ENCODE measurements at places on chromosomes 16 and 17.

GRCh38 chr17:9110501-9110900 lies 89.2 kb downstream of the NTN1 start:
- no peak for DNase-seq

- DNase-seq = no peak
Observed at GRCh38 chr17:41067281-41067680, 1.6 kb upstream of the KRTAP2-4 start.

DNA sequence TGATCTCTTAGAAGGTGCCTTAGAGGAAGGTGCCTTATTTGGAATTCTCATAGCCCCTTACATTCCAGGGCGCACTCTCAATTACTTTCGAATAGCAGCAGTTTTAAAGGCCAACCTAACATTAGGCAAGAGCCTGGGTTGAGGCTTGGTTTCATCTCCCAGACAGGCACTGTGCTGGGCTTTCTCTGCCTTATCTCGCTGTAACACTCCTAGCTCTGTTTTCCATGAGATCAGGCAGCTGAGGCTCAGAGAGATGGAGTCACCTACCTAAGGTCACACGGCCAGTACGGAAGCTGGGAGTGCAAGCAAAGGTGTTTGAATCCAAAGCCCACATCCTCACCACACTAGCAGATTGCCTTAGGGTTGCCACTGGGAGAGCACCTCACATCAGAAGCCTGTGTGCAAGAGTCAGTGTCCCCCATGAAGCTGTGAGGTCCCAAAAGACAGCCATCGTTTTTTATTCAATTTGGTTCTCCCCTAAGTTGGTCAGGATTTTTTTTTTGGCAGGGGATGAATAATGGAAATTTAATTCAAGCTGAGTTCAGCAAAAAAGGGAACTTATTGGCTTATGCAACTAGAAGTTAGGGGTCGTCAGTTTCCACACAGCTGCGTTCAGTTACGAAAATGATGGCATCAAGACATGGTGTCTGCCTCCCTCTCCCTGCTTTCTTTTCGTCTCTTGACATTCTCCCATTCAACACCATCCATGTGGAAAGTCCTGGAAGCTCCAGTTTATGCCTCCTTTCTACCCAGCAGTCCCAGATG lies 206.4 kb downstream of the KATNIP start:
- DNase-seq = no peak

- DNase-seq = no peak
Observed at GRCh38 chr16:67796099-67796718, 10.2 kb downstream of the RANBP10 start.

- DNase-seq = no peak
Observed at GRCh38 chr16:84500531-84500930, 3.9 kb downstream of the MEAK7 start.

GRCh38 chr17:40355123-40355803 lies 9.3 kb downstream of the GJD3 start:
- peak; percentile 90 for DNase-seq

DNA sequence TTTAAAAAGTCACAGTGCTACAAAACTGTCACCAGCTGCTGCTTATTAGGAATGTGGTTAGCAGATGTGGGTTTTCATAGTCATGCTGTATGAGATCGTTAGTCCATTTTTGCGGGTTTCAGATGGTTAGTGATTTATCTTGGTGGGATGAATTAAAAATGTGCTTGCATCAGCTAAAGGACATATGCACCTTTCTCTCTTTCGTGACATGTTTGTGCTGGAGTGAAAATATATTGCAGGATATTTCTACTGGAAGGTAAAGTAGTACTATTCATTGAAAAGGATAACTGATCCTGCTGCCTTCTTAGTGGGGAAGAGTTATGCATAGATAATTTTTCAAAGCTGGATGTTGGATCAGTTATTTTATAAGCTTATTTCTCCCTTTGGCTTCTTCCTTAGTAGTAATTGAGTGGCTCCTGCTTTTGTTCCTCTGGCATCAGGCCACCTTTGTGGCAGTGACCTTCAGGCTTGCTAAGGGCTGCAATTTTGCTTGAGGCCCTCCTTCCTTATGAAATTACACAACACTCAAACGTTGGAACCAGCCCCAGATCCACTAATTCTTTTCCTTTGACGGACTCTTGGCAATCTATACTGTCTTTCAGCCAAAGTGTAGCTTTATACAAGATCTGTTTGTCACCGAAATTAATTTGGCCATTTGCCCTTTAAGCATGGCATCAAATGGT lies 7.5 kb upstream of the SNTB2 start:
- DNase-seq = no peak

GRCh38 chr17:7468290-7468689 lies 11.1 kb downstream of the ZBTB4 start:
- no peak for DNase-seq

GRCh38 chr17:80220736-80221215 lies 549 bp downstream of the SLC26A11 start:
- no peak for DNase-seq

- DNase-seq = no peak
Observed at GRCh38 chr17:44988044-44988942, 20.2 kb upstream of the C1QL1 start.

GRCh38 chr17:343211-343610 lies 9.4 kb downstream of the RPH3AL start:
- DNase-seq = no peak

DNA sequence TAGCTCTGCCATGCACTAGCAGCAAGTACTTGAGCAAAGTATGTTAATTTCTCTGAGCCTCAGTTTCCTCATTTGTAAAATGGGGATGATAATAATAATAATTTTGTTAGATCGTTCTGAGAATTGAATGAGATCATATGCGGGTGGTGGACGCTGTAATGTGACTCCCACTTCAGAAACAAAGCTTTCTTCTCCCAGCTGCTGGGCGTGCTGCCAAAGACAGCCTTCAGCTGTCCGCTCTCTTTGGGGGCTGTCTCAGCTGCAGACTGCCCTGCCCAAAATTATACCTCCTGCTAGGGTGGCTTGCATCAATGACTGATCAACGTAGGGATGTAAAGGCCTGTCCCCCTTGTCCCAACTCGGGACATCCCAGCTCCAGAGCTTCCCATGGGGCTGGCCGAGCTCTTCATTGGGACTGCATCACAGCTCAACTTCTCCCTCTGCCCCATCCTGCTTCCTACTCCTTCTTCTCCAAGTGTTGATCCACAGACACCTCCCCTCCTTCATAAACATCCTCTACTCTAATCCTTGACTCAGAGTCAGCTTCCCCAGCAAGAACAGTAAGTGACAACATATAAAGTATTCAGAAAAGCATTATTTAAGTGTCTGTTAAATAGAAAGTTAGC lies 30.7 kb upstream of the CDH5 start:
- DNase-seq = no peak

GRCh38 chr17:72466199-72466598 lies 345.4 kb downstream of the SOX9 start:
- peak; percentile 68 for DNase-seq

DNA sequence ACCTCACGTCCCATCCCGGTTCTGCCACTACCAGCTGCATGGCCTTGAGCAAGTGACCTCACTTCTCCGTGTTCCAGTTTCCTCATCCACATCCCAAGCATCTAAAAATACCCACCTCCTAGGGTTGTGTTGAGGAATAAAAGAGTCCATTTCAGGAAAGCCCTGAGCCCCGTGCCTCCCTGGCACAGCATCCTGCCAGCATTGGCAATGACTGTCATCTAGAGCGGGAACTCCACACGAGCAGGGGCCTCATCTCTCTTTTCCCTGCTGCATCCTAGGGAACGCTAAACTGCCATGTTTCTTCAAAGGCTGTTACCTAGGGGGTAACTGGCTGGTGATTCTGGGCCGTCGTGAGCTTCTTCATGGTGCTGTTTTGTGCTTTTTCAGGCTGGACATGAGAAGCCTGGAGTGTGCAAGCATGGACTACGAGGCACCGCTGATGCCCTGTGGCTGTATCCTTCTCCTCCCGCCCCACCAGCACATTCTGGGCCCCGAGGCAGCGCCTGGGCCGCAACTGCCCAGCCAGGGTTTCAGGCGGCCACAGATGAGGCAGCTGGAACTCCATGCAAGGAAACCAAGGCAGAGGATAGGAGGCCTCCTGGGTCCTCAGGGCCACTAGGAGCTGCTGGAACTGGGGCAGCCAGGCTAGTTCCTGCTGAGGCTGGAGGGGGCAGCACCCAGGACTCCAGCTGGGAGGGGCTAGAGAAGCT lies 221.4 kb downstream of the KATNIP start:
- DNase-seq = no peak

- DNase-seq = no peak
Observed at GRCh38 chr16:11877374-11877773, 26.0 kb upstream of the RSL1D1 start.

GRCh38 chr17:83175822-83176622 lies 96.6 kb downstream of the METRNL start:
- DNase-seq = no peak

- DNase-seq = no peak
Observed at GRCh38 chr16:31474173-31474714, 2.3 kb downstream of the TGFB1I1 start.

DNA sequence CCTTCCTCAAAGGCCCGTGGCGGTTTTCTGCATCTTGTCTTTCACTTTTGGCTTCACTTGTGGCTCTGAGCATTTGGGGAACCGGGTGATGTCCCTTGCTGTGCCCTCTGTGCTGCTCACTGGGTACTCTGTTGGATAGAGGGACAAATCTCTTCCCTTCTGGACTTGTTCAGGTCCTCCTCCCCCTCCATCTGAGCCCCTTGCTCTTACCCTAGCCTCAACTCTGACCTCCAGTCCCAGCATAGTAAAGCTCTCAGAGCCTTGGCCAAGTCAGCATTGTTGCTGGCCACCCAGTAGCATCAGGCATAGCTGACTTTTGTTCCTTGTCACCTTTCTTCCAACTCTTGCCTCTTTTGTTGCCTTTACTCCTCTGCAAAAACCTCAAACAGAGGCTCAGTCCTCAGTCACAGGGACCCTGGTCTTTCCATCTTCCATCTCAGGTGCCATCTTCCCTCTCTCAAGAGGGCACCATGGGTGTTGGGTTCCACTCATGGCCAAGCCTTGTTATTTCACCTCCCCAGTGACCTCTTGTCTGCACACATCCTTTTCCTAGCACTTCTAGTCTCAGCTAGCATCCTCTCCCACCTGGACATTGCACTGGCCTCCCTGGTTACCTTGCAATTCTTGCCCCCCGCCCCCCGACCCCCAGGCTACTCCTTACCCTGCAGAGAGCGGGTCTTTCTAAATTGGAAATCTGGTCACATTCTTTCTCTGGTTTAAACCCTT lies 393 bp upstream of the PSMB10 start:
- DNase-seq = peak; percentile 91

- no peak for DNase-seq
Observed at GRCh38 chr16:19348578-19349315, 63.2 kb downstream of the CLEC19A start.

DNA sequence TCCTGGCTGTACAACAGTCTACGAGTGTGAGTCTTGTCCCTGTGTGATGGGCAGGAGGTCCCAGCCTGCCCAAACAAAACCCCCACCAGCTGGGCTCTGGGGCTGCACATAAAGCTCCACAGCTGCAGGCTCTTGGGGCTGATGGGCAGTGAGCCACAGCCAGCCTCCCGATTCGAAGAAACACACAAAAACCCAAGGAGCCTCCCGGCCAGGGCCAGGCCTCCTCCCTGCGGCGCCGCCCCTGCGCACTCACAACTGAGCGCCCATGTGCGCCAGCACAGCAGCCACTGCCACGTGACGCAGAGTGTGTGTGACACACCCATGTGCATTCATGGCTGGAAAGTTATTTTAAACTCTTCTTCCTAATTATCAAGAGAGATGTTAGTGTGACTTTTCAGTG lies 30.6 kb upstream of the FAAP100 start:
- no peak for DNase-seq

DNA sequence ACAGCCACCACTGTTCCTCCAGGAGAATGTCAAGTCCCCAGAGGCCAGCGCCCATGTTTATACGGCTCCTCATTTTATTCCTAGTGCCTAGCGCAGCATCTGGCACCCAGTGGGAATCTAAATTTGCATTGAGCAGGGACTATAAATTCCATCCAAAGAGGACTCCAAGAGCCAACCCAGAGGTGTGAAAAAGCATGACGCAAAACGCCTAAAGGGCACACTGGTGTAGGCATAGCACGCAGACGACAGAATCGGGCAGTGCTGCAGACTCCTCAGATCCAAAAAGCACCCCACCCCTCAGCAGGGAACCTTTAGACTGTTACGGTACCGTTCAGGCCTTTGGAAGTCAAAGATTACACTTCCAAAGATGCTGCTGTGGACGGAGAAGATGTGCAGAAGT lies 19.5 kb downstream of the TEKT5 start:
- no peak for DNase-seq

- DNase-seq = no peak
Observed at GRCh38 chr17:67773246-67773645, 52.1 kb upstream of the BPTF start.

- DNase-seq = no peak
Observed at GRCh38 chr16:47503936-47504335, 42.8 kb downstream of the PHKB start.

GRCh38 chr17:80095844-80096475 lies 5.4 kb upstream of the GAA start:
- no peak for DNase-seq

DNA sequence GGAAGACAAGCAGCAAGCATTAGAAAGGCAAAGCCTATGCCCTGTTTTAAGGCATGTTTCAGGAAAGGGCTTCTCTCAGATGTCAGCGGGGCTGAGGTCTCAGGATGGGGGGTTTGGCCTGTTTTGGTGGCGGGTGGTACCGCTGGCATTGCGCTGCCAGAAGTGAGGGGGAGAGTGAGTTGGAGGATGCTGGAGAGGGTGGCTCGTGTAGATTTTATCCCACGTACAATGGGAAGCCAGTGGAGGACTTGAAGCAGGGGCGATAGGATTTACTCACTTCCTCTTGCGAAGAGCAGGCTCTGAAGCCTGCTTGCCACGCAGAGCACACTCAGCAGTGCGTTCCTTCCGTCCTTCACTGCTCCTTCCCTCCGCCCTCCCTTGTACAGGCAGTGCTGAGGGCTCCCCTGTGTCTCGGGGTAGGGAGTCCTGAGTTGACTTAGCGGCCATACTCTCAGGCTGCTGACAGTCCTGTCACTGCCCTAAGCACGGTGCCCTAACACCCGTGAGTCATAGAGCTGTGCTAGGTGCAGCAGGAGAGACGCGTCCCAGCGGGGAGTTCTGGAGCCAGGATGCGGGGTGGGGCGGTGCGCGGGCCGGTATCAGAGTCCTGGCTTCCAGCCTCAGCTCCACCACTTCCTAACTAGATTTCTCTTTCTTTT lies 113.1 kb downstream of the SNX29 start:
- DNase-seq = peak; percentile 64

GRCh38 chr17:4407216-4407615 lies 26.5 kb upstream of the SPNS3 start:
- DNase-seq = no peak

Measured in GM13976 (cell line).